ENCODE measurements at places on chromosomes 6 and 20.

DNA sequence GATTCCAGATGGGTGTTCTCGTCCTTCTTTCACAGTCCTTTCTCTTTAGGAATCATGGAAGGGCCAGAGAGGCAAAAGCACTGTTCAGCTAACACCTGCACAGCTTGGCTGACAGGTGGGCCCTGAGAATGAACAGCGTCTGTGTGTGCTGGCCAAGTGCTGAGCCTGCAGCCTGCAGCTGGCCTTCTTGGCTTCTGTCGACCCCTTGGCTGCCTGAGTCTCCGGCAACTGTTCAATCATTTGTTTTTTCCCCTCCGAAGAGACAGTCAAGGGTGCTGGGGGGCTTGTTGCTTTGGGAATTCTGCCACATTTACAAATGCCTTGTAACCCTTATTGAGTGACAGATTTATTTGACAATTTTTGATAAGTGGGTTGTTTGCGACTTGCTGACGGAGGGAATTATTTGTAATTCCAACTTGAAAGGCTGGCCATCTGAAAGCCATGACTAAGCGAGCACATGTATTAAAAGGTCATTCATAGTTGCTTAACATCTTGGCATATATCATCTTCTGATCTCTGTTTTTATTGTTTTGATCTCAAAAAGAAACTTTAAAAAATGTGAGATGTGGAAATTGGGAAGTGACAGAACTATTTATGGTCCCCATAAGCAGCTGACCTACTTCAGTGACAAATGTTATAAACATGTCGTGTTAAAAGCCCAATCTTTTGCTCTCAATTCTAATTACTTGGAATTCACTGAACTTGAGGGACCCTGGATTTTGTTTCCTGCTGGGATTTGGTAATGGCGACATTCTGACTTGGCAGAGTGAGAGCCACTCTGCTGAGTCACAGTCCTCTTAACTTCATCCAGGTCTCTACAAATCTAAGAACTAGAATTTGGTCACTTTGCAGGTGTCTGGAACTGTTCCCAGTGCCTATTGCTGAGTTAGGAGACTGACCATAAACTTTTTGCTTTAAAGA, 41.9 kb upstream of the FERMT1 start:
- DNase-seq, result no peak

GRCh38 chr6:43061861-43062260, 2.4 kb downstream of the KLC4 start:
- DNase-seq, result no peak

- peak; percentile 70 for DNase-seq
These were observed 32.7 kb downstream of the SERPINB6 start for GRCh38 chr6:2938632-2939083.

- DNase-seq, result no peak
These were observed 150.0 kb downstream of the BTBD3 start for GRCh38 chr20:12067686-12068085.

DNA sequence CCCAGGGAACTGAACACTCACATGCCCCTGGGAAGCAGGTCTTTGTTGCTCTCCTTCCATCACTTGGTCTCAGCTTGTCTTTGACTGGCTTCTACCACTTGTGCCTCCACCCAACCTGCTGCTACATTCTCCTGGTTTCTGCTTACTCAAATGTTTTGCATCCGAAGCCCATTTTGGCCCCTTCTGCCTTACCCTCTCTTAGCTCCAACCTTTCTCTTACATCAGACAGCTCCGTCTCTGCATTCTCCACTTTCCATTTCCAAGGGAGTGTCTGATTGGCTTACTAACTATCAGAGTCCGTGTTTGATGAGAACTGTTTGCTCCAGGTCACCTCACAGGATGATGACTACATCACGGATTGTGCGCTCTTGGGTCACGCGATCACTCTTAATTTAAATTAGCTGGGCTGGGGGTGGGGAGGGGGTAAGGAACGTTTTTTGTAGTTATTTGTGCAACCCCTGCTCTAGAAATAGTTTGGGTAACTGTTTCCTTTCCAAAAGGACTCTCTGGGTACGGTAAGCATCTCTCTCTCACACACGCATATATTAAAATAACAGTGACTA, 844 bp upstream of the ABRACL start:
- no peak for DNase-seq

All from D341Med (cell line).